ENCODE measurements at places on chromosomes 7 and 10. TPM values are rescaled to one million over a fixed set of nuclear protein-coding genes. Genes with fewer than 3 reads are reported as not detected.

DNA sequence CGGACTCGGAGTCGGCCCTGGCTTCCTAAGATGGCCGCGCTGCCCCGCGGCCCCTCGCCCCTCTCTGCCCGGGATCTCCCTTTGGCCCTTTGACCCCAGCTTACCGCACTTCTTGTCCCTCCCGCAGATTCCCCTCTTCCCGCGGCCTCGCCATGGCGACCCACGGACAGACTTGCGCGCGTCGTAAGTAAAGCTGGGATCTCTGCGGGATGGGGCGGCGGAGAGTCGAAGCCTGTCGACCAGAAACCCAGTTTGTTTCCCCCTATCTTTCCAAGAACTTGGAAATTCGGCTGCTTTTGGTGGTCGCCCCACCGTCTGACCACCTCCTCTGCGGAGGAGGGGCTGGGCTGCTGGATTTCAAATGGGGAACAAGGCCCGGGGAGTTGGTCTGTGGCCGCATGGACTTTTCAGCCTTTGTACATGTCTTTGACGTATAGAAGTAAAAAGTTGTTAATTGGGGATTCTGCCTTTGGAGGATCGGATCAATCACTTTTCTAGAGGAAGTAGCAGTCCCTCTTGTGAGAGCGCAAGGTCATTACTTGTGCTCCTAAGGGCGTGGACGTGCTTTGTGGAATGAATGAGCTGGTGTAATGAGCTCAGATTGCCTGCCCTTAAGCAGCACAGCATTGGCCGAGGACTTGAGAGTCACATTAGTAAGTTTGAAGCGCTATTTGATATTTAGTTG, 553 bp downstream of the VDAC2 start:
- DNase-seq, result peak; percentile 34

DNA sequence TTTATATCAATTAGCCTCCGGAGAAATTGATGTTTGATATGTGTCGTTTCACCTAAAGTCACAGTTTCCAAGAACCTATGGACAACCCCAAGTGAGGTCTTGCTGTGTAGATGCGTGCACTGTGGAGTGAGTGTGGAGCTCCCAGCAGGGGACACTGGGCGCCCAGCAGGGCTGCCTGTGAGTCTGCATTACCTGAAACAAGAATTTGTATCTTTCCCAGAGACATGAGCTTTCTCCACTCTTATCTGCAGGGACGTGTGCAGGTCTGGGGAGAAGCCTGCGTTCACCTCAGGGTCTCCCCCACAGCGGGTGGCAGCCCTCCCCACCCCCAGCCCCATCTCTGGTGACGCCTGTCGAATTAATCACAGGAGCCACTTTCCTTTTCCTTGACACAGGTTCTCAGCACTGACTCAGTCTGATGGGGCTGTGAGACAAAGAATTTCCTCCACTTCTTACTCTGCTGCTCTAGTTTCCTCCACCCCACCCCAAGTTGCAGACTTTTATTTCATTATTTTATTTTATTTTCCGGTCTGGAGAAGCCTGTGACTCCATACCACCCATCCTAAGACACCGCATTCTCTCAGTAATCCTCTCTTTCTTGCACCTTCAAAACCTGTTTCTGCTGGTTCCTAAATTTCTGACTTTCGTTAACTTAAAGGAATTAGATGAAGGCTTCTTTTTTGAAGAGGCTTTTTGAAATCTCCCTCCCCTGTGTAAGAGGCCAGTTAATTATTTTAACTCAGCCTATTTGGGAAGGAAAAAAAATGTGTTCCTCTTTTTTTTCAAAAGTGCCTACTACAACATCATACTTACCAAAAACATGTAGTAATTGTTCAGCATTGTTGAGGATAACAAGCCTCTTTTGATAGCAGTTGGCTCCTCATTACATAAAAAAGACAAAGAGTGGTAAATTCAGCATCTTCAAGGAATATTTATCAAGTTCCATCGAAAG, 17.0 kb upstream of the INSIG1 start:
- no peak for DNase-seq

Gene RTKN2
- total RNA-seq, result 3.4 TPM

DNA sequence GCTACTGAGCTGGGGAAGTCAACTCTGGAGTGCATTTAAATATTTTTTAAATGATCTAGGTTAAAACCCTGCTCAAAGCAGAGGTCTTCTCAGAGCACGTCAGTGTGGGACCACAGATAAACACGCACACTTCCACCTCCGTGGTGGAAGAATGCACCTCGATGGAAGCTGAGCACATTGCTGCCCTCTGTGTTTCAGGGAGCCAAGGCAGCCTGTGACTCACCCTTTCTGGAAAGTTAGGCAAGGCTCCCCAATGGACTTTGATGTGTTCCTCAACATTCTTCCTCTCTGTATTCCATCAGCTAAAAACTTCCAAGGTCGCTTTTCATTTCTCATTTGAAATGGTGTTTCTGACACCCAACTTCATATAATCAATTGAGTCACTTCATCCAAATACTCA, 170.8 kb upstream of the KMT2E start:
- no peak for DNase-seq

Gene CUEDC2
- 64.3 TPM for total RNA-seq

Measured in chondrocyte (in vitro differentiated cells).